Activated naive CD8-positive, alpha-beta T cell treated with anti-CD3 and anti-CD28 coated beads, Interleukin-2, amount 50 U/mL, for 24 hours (primary cell): ENCODE measurements at places on chromosomes 5 and 9.

DNA sequence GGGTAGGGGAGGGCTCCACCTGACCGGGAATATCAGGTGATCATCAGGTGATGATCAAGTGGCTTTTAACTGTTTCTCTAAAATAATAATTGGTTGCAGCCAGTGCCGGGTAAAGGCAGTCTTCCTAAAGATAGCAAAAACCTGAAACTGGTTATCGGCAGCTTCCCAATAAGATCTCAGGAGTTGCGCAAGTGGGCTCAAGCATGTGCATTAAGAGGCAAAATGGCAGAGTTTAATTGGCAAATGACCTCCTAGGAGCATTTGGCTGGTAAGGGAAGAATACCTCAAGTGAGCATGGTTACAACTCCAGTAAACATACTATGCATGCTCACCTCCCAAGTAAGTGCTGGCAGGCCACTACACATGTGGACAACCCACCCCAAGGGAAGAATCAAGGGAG lies 4.2 kb downstream of the C1QTNF3 start:
- peaks cover 3% of the 10 kb centered on the region for H3K4me1 ChIP-seq
- H3K27ac ChIP-seq = no peak overlapping the region
- peaks cover 3% of the 10 kb centered on the region for H3K36me3 ChIP-seq
- no peak for DNase-seq
- H3K4me3 ChIP-seq = no peak overlapping the region

- H3K27me3 ChIP-seq = no peaks in the 10 kb centered on the region
- H3K4me1 ChIP-seq = peaks cover 5% of the 10 kb centered on the region
- H3K36me3 ChIP-seq = peaks cover 7% of the 10 kb centered on the region
- no peak for DNase-seq
- no peak overlapping the region for H3K4me3 ChIP-seq
Measured at GRCh38 chr9:95283673-95284072, 33.8 kb downstream of the FANCC start.

DNA sequence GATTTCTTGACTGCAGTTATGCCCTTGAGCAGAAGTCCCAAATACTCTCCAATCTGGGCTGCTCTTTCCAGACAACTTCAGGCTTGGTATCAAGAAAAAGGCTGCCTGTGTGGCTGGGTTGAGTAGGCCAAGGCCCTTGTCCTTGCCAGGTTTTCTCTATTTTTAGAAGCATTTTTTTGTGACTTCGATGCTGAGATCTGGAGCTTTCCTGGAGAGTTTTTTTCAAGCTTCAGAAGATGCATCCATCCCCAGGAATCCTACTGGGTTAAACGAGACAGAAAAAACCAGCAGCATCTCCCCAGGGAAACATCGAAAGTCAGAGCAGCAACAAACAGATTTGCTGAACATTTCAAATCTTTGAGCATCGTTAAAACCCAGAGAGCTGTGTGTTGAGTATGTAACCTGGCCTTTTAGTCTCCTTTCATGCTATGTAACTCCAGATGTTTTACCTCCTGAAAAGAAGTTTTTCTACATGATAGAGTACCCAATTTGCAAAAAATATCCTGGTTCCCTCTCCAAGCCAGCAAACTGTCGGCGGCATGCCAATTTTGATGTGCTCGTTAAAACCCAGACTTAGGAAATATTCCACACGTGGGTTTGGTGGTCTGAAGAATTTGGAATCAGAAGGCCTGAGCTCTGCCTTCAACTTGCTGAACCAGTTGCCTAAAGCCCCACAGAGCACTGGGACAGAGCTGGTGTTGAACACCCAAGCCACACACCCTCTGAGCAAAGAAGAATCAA lies 98.1 kb upstream of the ALDH1B1 start:
- no peak overlapping the region for H3K27ac ChIP-seq
- DNase-seq = no peak
- H3K4me1 ChIP-seq = no peaks in the 10 kb centered on the region
- H3K36me3 ChIP-seq = no peaks in the 10 kb centered on the region

DNA sequence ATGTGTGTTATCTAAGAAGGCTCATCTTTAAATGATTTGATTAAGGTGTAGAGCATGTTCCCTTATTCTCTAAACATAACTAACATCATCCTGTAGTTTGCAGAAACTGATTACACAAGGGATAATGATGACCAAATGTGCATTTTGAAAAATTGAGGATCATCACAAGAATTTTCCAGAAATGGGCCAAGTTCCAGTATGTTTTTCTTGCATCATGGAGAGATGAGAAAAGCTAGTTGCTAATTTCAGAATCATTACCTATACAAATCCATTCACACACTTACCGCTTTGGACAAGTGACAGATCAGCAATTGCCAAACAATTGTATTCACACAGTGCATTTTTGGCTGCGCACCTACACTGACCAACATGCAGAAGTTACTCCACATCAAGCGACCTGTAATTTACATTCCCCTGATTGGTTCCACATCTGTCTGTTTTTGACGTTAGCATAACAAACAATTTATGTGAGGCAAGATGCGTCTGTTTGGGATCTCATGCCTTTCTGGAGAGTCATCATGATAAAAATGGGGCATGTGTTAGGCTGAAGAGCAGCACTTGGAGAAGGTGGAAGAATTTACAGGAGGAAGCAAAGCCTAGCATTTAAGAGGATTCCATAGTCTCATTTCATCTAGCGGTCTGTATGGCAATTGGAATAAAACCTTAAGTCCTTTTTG lies 2.8 kb upstream of the BNC2 start:
- H3K27ac ChIP-seq = no peak overlapping the region
- H3K36me3 ChIP-seq = no peaks in the 10 kb centered on the region
- no peak overlapping the region for H3K4me3 ChIP-seq

DNA sequence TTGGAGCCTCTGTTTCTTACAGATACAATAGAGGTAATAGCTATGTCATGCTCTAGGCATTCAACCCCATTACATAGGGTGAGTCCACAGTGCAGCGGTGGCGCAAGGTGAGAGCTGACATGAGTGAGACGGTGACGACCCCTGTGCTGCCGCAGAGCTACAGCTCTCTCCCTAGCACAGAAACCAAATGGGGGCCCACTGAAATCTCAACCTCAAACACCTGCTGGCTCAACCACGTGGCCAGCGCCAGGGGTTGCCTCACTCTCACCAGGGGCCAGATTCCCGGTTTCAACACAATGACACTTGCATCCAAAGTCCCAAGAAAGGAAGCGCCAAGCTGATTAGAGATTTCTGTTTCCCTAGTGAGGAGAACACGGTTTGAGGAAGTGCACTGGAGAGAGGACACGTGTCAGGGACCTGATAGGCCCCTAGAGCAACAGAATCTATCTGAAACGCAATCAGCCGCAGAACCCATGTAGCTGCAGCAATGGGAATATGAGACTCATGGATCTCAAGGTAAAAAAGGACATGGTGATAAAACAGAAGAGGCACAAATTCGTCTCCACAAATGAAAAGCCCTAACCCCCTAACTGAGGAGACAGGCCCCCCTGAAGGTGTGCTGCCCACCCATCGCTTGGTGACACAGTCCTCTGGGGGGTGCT lies 114.3 kb downstream of the CRB2 start:
- no peaks in the 10 kb centered on the region for H3K27me3 ChIP-seq
- H3K36me3 ChIP-seq = no peaks in the 10 kb centered on the region
- no peak overlapping the region for H3K27ac ChIP-seq

- no peak overlapping the region for H3K27ac ChIP-seq
- no peaks in the 10 kb centered on the region for H3K4me1 ChIP-seq
- no peaks in the 10 kb centered on the region for H3K27me3 ChIP-seq
Measured at GRCh38 chr9:103731541-103731940, 362.6 kb upstream of the SMC2 start.

GRCh38 chr5:58770136-58770535 lies 187.3 kb downstream of the RAB3C start:
- H3K36me3 ChIP-seq = no peaks in the 10 kb centered on the region
- no peak overlapping the region for H3K4me3 ChIP-seq
- peaks cover 8% of the 10 kb centered on the region for H3K4me1 ChIP-seq
- DNase-seq = no peak
- no peak overlapping the region for H3K27ac ChIP-seq
- H3K27me3 ChIP-seq = peaks cover 3% of the 10 kb centered on the region

GRCh38 chr5:168728546-168729211 lies 149.5 kb upstream of the PANK3 start:
- no peaks in the 10 kb centered on the region for H3K4me1 ChIP-seq
- peaks cover 16% of the 10 kb centered on the region for H3K27me3 ChIP-seq
- no peak overlapping the region for H3K27ac ChIP-seq
- no peak overlapping the region for H3K4me3 ChIP-seq
- no peak for DNase-seq
- no peaks in the 10 kb centered on the region for H3K36me3 ChIP-seq

DNA sequence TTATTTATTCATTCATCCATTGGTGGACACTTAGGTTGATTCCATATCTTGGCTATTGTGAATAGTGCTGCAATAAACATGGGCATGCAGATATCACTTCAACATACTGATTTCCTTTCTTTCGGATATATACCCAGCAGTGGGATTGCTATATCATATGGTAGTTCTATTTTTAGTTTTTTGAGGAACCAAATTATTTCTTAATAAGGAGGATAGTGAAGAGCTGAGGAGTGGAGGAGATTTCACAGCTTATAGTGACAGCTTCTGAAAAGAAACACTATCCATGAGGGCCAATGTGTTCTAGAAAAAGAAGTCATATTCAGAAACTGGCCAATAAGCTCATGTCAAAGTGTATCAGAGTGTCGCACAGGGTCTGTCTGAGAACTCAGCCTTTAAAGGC lies 183.3 kb downstream of the SEC61B start:
- no peaks in the 10 kb centered on the region for H3K36me3 ChIP-seq
- H3K27ac ChIP-seq = no peak overlapping the region
- peaks cover 9% of the 10 kb centered on the region for H3K27me3 ChIP-seq
- DNase-seq = no peak

DNA sequence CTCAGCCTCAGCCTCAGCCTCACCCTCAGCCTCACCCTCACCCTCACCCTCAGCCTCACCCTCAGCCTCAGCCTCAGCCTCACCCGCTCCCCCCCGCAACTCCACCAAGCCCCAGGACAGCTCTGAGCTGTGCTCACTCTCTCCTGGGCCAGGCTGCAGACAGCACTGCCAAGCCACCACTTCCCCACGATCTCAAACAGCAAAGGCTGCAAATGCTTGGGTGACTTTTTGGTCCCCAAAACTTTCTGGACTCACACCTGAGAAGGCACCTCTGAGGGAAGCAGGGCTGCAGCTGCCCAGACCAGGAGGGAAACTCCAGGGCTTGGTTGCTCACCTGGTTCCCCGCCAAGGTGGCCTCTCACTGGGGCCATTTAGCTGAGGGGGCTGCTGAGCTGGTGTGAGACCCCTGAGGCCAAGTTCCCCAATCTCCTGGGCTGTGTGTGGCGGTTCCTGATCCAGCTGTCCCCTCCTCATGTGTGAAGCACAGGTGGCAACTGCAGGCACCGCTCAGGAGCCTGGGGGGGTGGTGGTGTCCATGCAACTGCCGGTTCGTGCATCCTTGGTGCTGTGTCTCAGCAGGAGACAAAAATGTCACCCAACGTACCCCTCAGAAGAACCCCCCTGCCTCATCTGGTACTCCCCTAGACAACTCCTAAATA lies 17.8 kb downstream of the MRPL36 start:
- H3K4me1 ChIP-seq = peaks cover 17% of the 10 kb centered on the region
- no peaks in the 10 kb centered on the region for H3K27me3 ChIP-seq
- no peak overlapping the region for H3K4me3 ChIP-seq
- DNase-seq = no peak
- no peak overlapping the region for H3K27ac ChIP-seq

GRCh38 chr5:53126521-53126920 lies 17.0 kb upstream of the MOCS2 start:
- H3K4me3 ChIP-seq = no peak overlapping the region
- H3K36me3 ChIP-seq = no peaks in the 10 kb centered on the region
- H3K27ac ChIP-seq = no peak overlapping the region

DNA sequence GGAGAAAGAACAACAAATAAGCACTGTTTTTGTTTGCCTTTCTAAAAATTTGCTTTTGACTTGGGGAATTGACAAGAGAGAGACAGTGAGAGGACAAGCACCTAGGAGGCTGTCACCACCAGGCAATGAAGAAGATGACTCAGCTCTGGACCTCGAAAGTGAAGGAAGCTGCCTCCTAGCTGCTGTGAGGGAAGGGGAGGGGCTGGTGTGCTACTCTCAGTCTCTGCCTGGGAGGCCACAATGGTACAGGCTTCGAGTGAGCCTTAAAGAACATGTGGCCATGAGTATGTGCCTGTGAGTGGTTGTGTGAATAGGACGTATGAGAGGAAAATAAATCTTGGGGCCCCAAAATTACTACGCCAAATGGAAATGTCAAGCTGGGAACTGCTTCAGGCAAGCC lies 7.1 kb upstream of the PLK2 start:
- H3K4me3 ChIP-seq = no peak overlapping the region
- H3K4me1 ChIP-seq = no peaks in the 10 kb centered on the region
- no peak overlapping the region for H3K27ac ChIP-seq
- H3K36me3 ChIP-seq = no peaks in the 10 kb centered on the region

- no peak overlapping the region for H3K4me3 ChIP-seq
- H3K4me1 ChIP-seq = peaks cover 4% of the 10 kb centered on the region
- H3K27me3 ChIP-seq = no peaks in the 10 kb centered on the region
- H3K36me3 ChIP-seq = peaks cover 4% of the 10 kb centered on the region
- DNase-seq = no peak
- no peak overlapping the region for H3K27ac ChIP-seq
Measured at GRCh38 chr9:34276772-34277171, 52.3 kb downstream of the KIF24 start.

DNA sequence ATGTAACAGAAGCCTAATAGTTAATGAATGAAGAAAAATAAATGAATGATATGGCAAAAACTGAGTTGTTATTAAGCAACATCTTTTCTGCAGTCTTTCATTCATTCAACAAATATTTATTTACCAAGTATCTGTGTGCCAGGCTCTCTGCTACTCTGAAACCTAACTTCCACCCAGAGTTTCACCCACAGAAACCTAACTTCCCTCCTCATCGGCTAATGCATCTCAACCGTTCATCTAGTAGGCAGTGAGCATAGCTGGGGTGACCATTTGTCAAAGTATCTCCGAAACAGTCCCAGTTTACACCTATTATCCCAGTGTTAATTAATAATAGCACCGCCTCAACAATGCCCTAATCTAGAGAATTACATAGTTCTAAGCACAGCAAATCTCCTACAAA lies 1.5 kb downstream of the TTC39B start:
- peak overlapping the region; percentile 96 for H3K4me3 ChIP-seq
- DNase-seq = no peak
- H3K27me3 ChIP-seq = no peaks in the 10 kb centered on the region
- H3K4me1 ChIP-seq = peaks cover 52% of the 10 kb centered on the region

DNA sequence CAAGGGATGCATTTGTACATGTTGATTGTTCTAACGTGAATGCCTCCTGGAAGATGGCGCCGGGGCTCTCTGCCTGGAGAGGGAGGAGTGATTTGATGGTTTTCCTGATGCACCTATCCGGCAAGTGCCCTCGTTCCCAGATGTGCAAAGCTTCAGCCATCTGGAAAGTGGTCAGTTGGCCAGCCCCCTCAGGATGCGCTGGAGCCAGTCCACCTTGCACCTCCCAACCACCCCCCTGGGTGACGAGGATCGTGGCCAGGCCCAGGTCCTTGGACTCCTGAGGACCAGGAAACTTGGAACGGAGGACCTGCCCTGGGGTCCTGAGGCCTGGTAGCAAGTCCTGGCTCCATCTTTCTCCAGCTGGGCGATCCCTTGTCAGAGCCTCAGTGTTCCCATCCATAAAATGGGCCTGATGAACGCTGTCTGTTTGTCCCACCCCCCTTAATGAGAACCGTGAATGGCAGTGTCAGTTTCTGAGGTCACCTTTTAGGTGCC lies 23.6 kb upstream of the RNU6ATAC start:
- H3K27ac ChIP-seq = no peak overlapping the region
- H3K36me3 ChIP-seq = no peaks in the 10 kb centered on the region
- H3K4me3 ChIP-seq = no peak overlapping the region
- DNase-seq = no peak

- H3K36me3 ChIP-seq = no peaks in the 10 kb centered on the region
- no peak for DNase-seq
- H3K27me3 ChIP-seq = no peaks in the 10 kb centered on the region
- peaks cover 13% of the 10 kb centered on the region for H3K4me1 ChIP-seq
Measured at GRCh38 chr5:68875351-68875750, 218.5 kb upstream of the SLC30A5 start.
